RWPE1 (cell line): ENCODE measurements at places on chromosomes 5 and 9.

- no peak for DNase-seq
Measured at GRCh38 chr5:33713136-33713765, 178.5 kb downstream of the ADAMTS12 start.

GRCh38 chr5:171395042-171395441, 7.4 kb downstream of the NPM1 start:
- DNase-seq, result no peak

- no peak for DNase-seq
Measured at GRCh38 chr5:181259974-181260719, 796 bp downstream of the TRIM52 start.

GRCh38 chr5:88503041-88503345, 234.3 kb upstream of the TMEM161B start:
- no peak for DNase-seq

GRCh38 chr5:77952636-77953212, 176.6 kb upstream of the TBCA start:
- DNase-seq, result no peak

GRCh38 chr9:131120620-131121228, 4.7 kb upstream of the NUP214 start:
- no peak for DNase-seq

DNA sequence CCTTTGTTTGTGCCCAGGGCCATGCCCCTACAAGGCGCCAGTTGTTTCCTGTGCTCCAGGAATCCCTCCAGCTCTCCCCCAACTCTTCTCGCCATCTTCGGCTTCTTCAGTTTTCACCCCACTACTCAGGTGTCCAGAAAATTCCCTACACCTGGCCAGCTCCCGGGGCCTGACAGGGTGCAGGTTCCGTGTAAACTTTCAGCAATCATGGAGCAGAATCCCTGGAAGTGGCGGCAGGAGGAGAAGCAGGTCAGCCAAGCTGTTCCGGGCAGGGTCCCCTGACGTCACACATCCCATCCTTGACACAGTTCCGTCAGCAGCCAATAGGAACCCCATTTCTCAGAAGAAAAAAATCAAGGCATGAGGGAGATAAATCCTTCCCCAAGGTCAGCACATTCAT, 12.2 kb upstream of the ADGRD2 start:
- no peak for DNase-seq

- DNase-seq, result no peak
Measured at GRCh38 chr9:123389070-123389469, 33.1 kb downstream of the CRB2 start.

DNA sequence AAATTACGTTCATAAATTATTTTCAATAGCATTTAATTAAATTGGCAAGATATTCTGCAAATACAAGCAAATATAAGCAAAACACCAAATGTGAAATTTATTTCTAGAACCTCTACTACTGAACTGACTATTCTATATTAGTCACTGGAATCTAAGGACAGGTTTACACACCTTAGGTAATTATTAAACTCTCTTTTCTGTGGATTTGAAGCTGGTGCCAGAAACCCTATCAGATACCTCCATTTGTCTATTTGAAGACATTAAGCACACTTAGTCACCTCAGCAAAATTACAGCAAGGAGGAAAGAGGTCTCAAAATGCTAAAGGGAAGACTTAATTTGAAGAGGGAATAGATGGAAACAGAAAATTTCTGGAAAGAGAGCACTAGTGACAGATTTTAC, 83.4 kb downstream of the CPLANE1 start:
- no peak for DNase-seq

DNA sequence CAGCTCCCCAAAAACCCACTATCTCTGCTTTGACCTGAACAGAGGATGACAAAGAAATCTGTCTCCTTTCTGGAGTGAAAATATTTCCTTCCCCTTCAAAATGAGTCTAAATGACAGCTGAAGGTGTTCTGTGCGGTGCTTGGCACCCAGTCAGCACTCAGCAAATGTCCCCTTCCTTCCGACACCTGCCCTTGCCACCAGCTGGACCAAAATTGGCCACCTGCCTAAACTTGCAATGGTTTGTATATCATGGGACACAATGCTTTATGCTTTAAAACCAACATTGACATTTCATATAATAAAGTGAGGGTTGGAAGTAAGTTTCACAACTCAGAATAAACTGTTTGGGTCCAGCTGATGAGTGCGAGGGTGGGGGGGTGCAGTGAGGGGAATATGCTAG, 7.5 kb upstream of the TTC1 start:
- no peak for DNase-seq
